HepG2 (cell line): ENCODE measurements at places on chromosomes 12 and 14. TPM values are rescaled to one million over a fixed set of nuclear protein-coding genes. Genes with fewer than 3 reads are reported as not detected.
A peak's percentile ranks its signal among the peaks of the same experiment; 100 is the strongest.

DNA sequence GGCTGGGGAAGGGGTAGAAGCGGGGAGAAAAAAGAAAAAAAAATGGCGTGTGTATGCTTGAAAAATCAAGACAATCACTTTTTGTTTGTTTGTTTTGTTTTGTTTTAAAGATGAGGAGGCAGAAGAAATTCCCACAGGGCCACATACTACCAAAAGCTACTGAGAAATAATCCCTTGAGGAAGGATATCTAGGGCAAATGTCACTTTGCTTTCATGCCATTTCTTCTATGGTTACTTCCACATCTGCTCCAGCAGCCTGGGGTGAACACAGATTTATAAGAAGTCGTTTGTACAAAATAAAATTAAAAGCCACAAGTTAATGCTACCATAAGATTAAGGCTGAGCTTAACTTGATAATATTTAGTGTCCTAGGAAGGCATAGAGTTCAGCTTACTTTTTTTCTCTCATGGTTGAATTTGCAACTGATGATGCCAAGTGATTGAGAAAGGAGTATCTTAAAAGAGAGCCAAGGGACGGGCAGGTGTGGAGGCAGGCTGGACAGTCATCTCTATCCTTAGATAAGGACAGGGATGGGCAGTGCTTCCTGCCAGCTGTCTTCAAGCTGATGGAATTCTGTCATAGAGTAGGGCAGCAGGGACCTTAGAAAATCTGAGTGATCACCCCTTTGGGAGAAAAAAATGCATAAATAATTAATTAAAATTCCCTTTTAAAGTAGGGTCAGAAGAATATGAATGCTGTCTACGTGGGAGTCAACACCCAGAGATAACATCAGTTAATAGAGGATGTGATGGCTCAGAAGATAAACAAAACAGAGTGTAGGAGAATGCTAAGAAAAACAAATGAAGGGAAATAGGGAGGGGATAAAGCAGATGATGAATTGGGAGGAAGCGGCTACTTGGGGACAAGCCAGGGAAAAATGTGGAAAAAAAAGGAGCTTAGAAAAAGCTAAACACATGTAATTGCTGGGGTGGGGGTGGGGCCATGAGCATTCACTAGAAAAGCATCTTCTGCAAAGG is 57.1 kb downstream of the DYRK2 start:
- peaks cover 11% of the 10 kb centered on the region for H3K4me1 ChIP-seq
- 0 out of 3 replicates have a peak, but pooled peaks cover 2% of the 10 kb centered on the region for H3K27me3 ChIP-seq
- no peaks in the 10 kb centered on the region for H3K36me3 ChIP-seq
- no peak overlapping the region for H3K4me3 ChIP-seq
- DNase-seq, result no peak

- peak overlapping the region; percentile 29; the same call in 1 of the 2 replicates for H3K4me3 ChIP-seq
- H3K4me1 ChIP-seq, result peaks cover 36% of the 10 kb centered on the region
- peak; percentile 89 for DNase-seq
- no peaks in the 10 kb centered on the region for H3K27me3 ChIP-seq
- no peaks in the 10 kb centered on the region for H3K36me3 ChIP-seq
- H3K27ac ChIP-seq, result peak overlapping the region; percentile 72
Observed at GRCh38 chr12:19066475-19067001, 63.0 kb upstream of the PLEKHA5 start.

GPR84 gene
- not detected in 2 replicates for total RNA-seq

DNA sequence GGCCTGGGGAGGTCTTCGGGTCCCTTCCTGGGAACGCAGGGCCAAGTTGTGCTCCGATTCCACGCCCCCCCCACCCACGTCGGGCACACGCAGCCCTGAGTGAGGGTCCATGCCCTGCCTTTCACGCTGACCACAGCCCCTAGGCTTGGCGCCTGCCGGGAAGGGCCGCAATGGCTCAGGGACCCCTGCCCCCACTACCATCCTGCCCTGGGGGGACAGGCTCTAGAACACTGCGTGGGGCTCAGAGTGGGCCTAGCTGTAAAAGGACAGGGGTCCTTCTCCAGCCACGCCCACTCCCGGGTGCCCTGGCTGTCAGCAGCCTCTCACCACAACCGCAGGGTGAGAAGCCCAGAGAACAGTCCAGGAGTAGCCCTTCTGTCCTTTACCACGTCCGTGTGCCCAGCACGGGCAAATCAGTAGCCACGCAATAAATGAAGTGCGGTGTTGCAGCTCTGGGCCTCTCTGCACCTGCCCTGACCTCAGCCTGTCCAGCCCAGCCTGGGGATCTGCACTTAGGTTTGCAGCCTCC is 9.4 kb upstream of the GPR68 start:
- H3K27me3 ChIP-seq, result peaks cover 50% of the 10 kb centered on the region
- no peak overlapping the region for H3K27ac ChIP-seq
- H3K4me1 ChIP-seq, result peaks cover 25% of the 10 kb centered on the region
- no peak for DNase-seq
- H3K36me3 ChIP-seq, result no peaks in the 10 kb centered on the region

- no peaks in the 10 kb centered on the region for H3K4me1 ChIP-seq
- H3K27me3 ChIP-seq, result no peaks in the 10 kb centered on the region
- H3K27ac ChIP-seq, result no peak overlapping the region
- H3K36me3 ChIP-seq, result no peaks in the 10 kb centered on the region
- H3K4me3 ChIP-seq, result no peak overlapping the region
- DNase-seq, result no peak
Observed at GRCh38 chr14:38083039-38083438, 124.7 kb upstream of the SSTR1 start.

DNA sequence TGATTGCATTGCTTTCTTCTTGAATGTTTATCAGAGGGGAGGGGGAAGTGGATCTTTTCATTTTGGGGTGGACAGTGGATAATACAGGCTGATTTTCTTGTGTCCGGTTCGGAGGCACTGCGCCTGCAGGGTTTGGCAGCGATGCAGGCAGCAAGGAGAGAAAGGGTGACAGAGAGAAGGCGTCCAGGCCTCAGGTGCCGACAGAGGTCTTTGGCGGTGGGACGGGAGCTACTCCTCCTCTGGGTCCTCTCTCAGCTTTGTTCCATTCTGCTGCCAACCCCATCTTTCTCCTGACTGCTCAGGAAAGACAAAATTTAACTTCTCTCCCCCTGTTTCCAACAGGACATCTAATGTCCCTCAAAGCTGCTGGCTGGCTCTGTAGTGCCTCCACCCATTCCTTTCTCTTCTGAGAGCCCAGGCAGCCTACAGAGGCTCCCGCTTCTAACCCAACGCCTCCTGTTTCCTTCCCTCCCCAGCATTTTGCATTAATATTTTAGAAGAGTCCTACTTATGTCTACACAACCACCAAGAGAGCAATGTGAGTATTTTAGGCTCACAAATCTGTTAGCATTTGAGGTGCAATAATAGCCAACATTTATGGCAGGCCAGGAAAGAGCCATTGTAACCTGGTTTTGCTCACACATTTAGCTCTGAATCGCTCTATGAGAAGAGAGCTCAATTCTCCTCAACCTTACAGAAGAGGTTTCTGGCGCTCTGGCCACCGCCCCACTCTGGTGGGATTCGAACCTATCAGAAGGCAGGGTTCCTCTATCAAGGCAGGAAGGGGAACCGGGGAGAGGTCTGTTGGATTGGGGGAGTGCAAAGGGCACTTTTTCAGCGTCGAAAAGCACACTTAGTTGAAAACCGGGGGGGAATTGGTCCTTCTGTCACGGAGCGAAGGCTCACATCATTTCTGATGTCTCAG is 7.1 kb upstream of the TBX5 start:
- H3K4me3 ChIP-seq, result no peak overlapping the region
- no peaks in the 10 kb centered on the region for H3K36me3 ChIP-seq
- no peak overlapping the region for H3K27ac ChIP-seq
- H3K27me3 ChIP-seq, result peaks cover 2% of the 10 kb centered on the region; the same call in 1 of the 2 replicates

DNA sequence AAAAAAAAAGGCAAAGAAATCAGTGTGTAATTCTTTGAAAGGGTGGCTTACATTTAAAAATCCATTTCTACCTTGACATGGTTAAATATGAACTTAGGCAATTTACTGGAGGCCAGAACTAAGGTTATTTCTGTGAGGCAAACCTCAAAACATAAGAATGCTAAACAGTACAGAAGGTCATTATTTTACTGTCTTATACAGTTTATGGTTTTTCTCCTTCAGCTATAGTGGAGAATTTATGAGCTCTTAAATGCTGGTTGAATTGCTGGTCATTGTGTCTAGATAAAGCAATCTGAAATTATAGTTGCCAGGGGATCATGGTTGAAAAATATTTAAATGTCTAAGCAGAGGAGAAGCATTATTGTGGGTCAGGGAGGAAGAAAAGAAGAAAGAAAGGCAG is 70.5 kb downstream of the TRIM9 start:
- no peaks in the 10 kb centered on the region for H3K36me3 ChIP-seq
- peaks cover 18% of the 10 kb centered on the region for H3K4me1 ChIP-seq
- H3K4me3 ChIP-seq, result no peak overlapping the region
- DNase-seq, result no peak
- no peak overlapping the region for H3K27ac ChIP-seq

DNA sequence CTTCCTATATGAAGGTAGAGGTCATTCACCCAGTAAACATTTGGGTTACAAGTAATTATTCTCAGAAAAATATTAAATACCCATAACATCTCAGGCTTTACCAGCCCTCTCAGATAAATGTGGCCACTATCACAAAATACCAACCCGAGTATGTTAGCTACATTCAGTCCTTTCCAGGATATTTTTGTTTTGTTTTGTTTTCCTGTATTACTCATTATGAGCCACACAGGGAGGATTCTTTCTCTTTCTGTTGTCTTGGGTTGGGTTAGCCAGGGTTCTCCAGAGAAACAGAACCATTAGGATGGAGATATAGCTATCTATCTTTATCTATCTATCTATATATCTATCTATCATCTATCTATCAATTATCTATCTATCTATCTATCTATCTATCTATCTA is 947.6 kb upstream of the MDGA2 start:
- no peaks in the 10 kb centered on the region for H3K4me1 ChIP-seq
- no peak overlapping the region for H3K4me3 ChIP-seq
- no peak overlapping the region for H3K27ac ChIP-seq
- no peak for DNase-seq

ZNF10 gene
- total RNA-seq, result 6.5 and 8.9 TPM in 2 replicates
